COR-L47 (cell line): ENCODE measurements at places on chromosomes 16 and 17.

DNA sequence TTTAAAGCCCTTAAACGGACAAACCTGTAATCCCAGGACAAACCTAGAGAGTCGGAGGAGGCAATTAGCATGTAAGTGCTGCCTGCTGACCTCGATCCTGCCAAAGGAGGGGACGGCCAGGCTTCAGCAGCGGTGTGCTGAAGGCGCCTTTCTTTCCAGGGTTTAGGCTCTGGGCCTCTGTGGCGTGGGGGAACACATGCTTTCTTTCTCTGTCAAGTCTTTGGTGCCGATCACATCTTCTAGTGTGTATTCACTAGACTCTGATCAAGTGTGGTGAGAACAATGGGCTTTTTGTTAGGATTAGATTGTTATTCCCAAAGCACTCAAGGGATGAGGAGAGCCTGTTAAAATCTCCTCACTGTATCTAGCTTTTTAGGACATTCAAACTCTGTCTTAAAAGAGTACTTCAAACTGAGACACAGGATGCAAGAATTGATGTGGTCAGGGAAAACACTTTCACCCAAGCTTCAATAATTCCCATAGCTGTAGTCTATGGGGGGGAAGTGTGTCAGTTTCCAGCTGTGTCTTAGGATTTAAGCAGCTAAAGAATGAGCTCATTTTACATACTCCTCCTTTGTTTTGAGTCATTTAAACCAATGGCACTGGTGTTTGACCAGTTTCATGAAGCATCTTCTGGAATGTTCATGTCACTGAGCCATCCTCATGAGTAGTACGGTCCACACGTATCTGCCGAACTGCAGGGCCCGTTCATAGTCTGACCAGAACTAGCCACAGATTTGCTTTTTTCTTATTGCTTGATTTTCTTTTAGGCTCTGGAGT lies 51.2 kb downstream of the RPA1 start:
- no peak for DNase-seq

DNA sequence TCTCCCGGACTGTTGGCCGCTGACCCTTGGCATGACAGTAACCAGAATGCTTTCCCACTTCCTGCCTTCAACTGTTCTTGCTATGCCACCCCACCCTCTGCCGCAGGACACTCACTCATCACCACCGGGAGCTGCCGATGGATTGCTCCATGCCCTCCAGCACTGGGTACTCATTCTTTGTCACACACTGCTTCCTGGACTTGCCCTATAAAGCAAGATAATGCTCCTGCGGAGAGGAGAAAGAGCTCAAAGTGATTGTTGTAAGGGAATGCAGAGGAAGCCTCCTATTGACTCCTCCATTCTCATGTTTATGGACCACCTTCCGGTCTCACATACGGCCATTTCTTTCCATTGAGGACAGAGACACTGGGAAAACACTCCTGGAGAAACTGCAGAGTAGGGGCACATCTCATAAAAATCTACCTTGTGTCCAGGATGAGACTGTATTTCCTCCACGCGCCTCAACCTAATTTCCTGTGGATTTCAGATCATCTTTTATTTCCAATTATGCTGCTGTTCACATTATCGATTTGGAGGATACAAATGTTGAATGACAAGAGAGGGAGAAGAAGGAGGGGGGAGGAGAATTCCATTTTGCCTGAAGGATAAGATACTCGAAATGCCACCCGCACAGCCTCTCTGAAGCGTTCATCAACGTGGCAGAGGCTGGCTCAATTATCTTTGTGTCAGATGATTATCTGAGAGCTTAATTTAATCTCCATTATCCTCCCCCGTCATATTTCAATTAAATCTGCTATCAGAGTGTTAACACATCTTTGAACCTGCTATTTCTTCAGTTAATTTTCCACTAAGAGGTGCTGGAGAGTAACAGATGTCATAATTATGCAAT lies 486.1 kb upstream of the SALL1 start:
- no peak for DNase-seq

GRCh38 chr16:60684002-60684401 lies 1352.2 kb downstream of the CDH8 start:
- no peak for DNase-seq

DNA sequence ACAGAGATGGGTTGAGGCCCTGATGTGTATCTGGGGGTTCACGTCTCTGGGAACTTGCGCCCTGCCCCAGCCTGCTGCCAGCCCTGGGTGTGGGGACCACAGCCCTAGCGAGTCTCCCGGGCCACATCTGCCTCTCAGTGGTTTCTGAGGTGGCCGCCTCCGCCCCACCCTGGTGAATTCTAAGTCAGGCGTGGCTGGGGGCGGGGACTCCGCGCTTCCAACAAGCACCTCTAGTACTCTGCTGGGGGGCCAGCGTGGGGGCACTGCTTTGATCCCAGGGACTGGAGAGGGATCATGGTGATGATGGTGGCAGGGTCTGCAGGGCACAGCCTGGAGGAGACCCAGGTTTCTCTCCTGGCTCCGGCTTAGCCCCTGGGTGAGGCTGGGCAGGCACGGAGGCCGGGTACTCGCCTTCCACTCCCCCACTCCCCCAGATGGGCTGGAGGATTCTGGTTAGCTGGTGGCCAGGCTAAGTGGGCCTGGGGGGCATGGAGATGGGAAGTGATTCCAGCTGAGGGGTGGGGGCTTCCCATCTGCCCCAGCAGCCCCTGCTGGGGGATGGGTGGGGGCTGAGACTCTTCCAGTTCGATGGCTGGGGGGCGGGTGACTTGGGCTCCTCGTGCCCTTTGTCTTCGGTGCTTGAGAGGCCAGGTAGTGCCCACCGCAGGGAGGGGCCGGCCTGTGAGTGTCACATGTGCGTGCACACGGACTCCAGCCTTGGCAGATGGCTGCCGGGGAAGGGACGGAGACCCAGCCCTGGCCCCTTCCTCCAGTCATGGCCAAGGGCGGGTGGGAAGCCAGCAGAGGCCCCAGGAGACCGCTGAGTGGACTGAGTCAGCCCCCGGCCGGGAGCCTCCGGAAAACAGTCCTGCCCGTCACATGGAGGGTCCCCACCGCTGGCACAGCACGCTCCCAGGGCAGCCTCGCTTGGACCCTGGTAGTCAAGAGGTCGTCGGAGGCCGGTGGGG lies 3.9 kb downstream of the GLIS2 start:
- DNase-seq = no peak

GRCh38 chr16:22284637-22285036 lies 12.6 kb upstream of the POLR3E start:
- DNase-seq = no peak

DNA sequence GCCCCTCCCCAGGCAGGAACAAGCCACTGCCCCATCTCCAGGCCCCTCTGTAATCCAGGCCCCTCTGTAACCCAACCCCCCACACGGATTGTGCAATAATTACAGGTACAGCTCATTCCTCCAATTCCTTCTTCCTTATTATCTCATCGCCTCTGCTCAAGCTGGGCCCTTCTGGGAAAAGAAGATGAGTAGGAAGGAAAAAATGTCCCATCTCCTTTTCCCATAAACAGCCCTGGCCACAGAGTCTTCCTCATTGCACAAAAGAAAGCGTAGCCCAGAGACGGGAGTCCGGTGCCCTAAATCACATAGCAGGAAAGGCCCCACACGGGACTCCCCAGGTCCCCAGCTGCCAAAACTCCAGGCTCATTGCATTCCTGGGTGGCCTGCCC lies 3.6 kb upstream of the LITAFD start:
- no peak for DNase-seq

- DNase-seq = no peak
Measured at GRCh38 chr17:66468241-66469087, 166.1 kb downstream of the PRKCA start.

- no peak for DNase-seq
Measured at GRCh38 chr17:14212401-14212800, 24.3 kb downstream of the CDRT15 start.

DNA sequence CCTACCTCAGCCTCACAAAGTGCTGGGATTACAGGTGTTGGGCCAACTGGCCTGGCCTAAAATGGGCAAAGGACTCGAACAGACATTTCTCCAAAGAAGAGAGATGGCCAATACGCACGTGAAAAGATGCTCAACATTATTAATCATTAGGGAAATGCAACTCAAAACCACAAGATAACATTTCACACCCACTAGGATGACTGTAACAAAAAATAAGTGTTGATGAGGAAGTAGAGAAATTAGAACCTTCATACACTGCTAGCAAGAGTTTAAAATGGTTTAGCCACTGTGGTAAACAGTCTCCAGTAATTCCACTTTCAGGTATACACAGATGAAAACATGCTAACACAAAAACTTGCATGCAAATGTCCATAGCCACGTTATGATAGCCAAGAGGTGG lies 5.7 kb downstream of the TMED6 start:
- no peak for DNase-seq

GRCh38 chr17:68318103-68318991 lies 27.1 kb downstream of the ARSG start:
- no peak for DNase-seq

DNA sequence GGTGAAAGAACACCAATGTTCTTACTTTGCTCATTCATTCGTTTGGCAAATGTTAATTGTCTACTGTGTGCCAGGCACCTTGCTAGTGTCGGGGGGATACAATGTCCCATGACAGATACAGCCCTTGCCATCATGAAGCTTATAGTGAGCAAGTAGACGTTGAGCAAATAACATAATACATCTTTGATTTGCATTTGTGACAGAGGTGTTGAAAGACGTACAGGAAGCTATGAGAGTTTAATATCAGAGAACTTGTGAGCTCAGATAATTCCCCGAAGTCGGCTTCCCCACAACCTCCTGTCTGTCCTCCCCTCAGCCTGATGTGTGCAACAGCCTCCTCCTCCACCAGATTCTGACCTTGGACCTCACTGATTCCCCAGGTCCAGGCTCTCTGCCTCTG lies 138.0 kb upstream of the SDK2 start:
- DNase-seq = no peak

DNA sequence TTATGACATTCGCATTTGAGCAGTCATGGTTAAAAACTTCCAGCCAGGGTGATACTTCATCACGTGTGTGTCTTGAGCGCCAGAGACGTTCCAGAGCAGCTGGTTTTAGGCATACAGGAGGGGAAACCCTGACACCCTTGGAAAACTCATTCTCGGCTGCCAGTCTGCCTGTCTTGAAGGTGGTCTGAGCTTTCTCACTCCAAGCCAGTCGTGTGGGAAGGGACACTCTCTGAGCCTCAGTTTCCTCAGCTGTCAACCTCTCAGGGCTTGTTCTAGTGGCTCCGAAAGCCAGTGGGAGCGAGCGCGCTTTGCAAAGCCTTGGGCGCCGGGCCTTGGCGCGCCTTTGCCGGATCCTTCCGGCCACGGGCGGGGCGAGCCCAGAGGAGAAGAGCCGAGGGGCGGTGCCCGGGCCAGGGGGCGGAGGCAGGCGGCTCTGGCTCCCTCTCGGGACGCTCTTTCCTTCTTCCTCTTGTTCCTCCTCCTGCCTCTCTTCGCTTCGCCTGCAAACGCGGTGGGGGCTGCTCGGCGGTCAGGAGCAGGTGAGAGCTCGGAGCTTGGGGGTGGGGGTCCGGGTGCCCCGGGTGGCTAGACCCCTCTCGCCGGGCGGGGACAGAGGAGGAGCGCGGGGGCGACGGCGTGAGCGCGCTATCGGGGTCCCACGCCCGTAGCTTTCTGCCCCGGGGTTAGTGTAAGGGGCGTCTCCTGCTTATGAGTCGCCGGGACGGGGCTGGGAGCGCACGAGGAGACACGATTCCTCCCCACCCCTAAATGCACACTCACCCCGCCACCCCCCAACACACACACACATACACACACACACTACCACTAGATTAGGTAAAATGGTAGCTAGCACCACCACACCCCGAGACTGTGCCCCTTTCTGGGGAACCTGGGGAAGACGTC lies at the start of gene LDAF1:
Gene LDAF1 (plus strand): TSS at position 467 of the 903 bp plus-strand sequence. CDS start 2,509 bp downstream, outside the sequence.
- DNase-seq = peak; percentile 10

DNA sequence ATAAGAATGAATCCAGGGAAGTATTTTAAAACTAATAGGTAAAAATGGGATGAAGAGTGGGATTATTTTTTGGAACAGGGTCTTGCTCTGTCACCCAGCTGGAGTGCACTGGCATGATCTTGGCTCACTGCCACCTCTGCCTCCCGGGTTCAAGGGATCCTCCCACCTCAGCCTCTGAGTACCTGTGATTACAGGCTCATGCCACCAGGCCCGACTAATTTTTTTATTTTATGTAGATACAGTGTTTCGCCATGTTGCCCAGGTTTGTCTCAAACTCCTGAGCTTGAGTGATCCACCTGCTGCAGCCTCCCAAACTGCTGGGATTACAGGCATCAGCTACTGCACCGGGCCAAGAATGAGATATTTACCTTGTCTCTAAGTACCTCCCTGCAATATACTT lies 22.1 kb downstream of the NSMCE1 start:
- DNase-seq = no peak

DNA sequence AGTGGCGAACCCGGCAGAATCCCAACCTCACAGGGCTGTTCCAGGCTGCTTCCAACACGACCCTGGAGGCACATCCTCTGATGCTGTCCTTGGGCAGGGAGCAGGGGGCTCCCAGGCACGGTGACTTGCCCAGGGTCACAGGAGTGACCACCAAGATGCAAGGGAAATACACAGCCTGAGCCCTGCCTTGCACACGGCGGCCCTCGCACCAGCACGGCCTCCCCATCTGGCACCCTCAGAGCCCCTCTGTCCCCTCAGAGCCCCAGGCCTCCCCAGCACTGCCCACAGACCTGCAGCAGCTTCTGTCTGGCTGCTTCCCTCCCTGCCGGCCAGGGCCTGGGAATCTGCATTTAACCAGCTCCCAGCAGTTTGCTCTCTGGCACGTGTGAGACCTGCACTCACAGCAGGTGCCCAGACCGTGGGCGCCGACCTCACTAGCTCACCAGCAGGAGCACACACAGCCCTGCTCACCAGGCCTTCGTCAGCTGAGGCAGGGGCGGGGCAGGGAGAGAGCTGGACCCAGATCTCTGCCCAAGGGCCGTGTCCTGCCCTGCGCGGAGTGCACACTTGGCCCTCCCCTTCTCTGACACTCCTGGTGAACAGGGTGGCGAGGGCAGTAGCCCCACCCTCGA lies 29.7 kb upstream of the ZC3H18 start:
- no peak for DNase-seq
